Right lobe of liver (tissue), 6 donors: ENCODE measurements at places on chromosomes 1 and 21.

GRCh38 chr1:94873520-94874351, 53.2 kb downstream of the CNN3 start:
- no peak for DNase-seq

GRCh38 chr1:22878626-22879025, 94.0 kb downstream of the LACTBL1 start:
- no peak for DNase-seq

GRCh38 chr1:232937741-232938375, 12.6 kb upstream of the NTPCR start:
- no peak for DNase-seq

GRCh38 chr1:99887890-99888289, 37.7 kb downstream of the AGL start:
- no peak for DNase-seq

GRCh38 chr1:6554907-6555778, at the start of gene TAS1R1:
TAS1R1 (plus strand) TSS chr1:6555307; CDS start chr1:6555374, 67 bp downstream.
- peak; percentile 55 for DNase-seq

DNA sequence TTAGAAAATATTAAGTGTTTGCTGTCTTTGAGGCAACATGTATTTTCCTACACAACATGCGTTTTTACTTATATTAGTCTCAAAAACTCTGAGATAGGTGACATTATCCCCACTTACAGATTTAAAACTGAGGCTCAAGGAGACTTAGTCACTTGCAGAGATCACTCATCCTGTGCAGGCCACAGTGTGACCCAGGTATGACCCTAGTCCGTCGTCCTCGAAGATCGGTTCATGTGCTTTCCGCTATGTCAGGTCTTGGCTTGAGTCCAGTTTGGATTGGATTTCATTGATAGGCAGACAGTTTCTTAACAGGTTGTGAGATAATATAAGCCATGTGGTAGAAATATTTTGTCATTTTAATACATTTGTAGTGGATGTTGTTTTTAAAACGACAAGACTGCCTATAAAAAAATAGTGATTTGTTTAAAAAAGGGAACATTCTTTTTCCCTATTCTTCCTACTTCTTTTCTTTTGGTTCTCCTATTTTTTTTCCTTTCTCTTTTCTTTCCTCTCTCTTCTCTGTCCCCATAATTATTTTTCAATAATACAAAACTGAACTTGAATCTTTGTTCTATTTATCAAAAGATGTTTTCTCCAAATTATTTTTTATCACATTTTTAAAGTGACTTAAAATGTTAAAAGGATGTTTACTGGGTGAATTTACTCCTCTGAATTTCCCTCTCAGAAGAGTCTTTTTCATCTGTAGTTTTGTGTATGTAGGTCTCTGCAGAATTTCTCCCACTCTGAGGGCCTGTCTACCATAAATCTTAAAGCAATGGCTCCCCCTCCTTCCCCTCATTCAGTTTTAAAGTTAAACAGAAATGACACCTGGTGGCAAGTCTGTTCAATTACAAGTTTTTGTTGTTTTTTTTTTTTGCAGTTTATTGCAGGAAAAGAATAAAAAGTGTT, 81.8 kb downstream of the PHTF1 start:
- peak; percentile 57 for DNase-seq

DNA sequence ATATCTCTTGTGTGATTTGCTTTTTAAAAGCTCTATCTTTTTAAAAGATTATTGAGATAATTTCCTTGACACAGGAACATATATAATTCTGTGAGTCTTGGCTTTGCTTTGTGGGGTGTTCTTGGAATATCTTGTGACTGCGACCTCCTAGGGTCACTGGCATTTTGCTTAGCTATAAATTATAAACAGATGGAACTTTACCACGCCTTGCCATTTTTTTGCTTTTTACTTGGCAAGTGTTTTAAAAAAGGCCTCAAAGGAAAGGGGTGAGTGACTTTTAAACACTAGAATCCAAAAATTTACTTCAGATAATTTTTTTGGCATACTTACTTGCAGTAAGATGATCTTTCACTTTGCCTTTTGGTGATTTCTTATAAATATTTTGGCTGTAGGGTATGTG, 43.6 kb downstream of the ALG6 start:
- DNase-seq: no peak

DNA sequence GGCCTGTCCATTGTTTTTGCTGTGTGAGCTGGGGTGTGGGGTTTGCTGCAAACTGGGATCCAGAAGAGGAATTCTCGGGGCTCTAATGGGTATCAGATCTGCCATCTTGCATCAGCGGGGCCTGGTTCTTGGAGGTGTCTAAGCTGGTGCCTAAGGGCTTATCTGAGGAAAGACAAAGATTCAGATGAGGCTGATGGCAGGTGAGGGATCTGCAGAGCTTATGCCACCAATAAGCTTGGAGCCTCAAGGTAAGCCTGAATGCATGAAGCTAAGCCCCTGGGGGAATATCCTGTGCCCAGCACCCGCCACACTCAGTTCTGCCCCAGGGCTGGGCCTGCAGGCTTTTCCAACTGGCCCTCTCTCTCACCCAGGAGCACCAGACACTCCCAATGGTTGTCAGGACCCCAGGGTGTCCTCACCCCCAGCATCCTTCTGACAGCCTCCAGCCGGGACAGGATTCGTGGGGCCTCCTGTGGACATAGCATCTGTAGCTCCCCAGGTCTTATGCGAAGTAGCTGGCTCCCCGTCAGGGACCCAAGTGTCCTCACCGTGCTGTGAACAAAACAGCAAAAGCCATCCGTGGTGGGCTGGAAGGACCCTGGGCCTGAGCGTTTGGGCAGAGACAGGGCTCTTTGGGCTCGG, 9.5 kb upstream of the GSTM3 start:
- no peak for DNase-seq
